ENCODE measurements at places on chromosomes 11 and 22. TPM values are rescaled to one million over a fixed set of nuclear protein-coding genes. Genes with fewer than 3 reads are reported as not detected.

Gene CREB3L1
- total RNA-seq, result 0.31 TPM

Gene LSP1
- total RNA-seq, result 0.19 TPM

Gene HEPN1
- not detected for total RNA-seq

Gene SSH3
- 64.1 TPM for total RNA-seq

Gene GTSE1
- total RNA-seq, result 3.3 TPM

Gene OR51E2
- not detected for total RNA-seq

Gene CNIH2
- not detected for total RNA-seq

Gene RTN4RL2
- total RNA-seq, result 0.31 TPM

Gene CRYBA4
- not detected for total RNA-seq

Gene OLFML1
- total RNA-seq, result not detected

Gene LMO2
- 1.1 TPM for total RNA-seq

Gene OR8A1
- not detected for total RNA-seq

Gene ASRGL1
- not detected for total RNA-seq

Gene C11orf68
- 15.5 TPM for total RNA-seq

Gene BAIAP2L2
- total RNA-seq, result 7.1 TPM

Data from hair follicular keratinocyte (primary cell).